ENCODE measurements at places on chromosomes 5 and 9. TPM values are rescaled to one million over a fixed set of nuclear protein-coding genes. Genes with fewer than 3 reads are reported as not detected.

ZNF367 gene
- total RNA-seq = 1.5 TPM

C5orf34 gene
- 5.2 TPM for total RNA-seq

TNC gene
- 237 TPM for total RNA-seq

IL13 gene
- not detected for total RNA-seq

ZDHHC11B gene
- not detected for total RNA-seq

FGFR4 gene
- 1.3 TPM for total RNA-seq

SPINK7 gene
- not detected for total RNA-seq

VLDLR gene
- total RNA-seq = 40.8 TPM

CENPK gene
- total RNA-seq = 4.8 TPM

RNF183 gene
- not detected for total RNA-seq

ITK gene
- not detected for total RNA-seq

AGXT2 gene
- not detected for total RNA-seq

DMGDH gene
- 6.4 TPM for total RNA-seq

PRLR gene
- total RNA-seq = not detected

FAM221B gene
- not detected for total RNA-seq

MSANTD3 gene
- total RNA-seq = 75.9 TPM

CAPSL gene
- total RNA-seq = not detected

CCDC152 gene
- total RNA-seq = 0.33 TPM

TMEM38B gene
- total RNA-seq = 10.5 TPM

FCN2 gene
- not detected for total RNA-seq
